Smooth muscle cell of the brain vasculature (primary cell): ENCODE measurements at places on chromosomes 3 and 15.

- no peak for DNase-seq
Measured at GRCh38 chr3:100404250-100404548, 2.9 kb downstream of the LNP1 start.

- no peak for DNase-seq
Measured at GRCh38 chr3:49805897-49806701, 3.0 kb downstream of the INKA1 start.

DNA sequence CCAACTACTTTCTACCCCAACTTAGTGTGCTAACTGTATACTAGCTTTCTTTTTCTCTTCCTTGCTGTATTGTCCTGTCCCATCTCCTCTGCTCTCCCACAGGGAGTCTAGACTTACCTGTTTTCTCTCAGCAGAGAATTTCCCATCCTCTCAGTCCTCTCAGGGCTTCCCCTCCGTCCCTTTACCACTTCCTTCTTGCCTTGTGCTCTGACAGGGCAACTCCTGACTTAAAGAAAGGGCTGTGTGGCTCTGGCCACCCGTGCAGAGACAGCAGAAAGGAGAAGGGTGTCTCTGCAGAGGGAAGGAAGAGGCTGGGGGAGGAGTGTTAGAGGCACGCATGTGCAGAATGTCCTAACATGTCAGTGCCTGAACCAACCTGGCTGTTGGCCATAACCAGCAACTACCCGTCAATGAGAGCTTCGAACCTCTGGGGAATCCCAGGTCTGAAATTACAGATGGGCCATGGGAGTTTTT lies at the start of gene GCSAM:
Gene GCSAM (minus strand): TSS at position 274 of the 474 bp plus-strand sequence. CDS start 128 bp downstream, at position 146.
- no peak for DNase-seq

DNA sequence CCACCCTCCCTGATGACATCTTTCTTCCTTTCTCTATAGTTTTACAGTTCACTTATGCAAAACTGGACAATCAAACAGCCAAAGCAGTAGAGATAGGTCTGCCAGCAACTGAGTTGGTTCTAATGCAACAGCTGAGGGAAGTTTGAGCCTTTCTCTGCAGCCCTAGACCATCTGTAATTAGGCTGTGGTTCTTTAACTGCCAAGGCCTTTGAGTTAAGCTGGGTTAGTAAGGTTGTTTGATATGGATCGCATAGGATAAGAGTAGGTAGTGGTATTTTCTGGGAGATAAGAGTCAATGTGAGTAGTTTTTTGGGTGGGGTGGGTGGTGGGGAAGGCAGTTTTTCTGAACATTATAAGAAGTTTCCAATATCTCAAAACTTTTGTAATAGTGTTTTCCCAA lies 3.0 kb downstream of the RPL39L start:
- no peak for DNase-seq

GRCh38 chr15:75532413-75533250 lies 46.5 kb downstream of the PTPN9 start:
- peak; percentile 96 for DNase-seq
